ENCODE measurements at places on chromosomes 7 and 10.

DNA sequence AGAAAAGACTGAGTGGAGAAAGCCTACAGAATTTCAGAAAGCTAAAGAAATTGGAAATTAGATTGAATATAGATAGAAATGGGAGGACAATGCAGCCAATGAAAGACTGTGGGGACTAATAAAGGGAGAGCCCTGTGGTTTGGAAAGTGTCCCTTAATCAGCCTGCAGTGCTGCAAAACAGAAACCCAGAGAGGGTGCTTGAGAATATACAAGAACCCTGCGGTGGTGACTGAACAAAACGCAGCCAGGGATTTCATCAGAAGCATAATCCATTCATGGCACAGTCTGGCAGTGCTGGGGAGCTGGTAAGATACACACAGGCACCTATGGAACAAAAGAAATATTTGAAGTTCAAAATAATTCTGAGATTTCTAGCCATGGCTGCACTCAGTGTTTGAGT lies 19.1 kb downstream of the CEP41 start:
- DNase-seq: no peak

GRCh38 chr10:62018131-62018911 lies 116.8 kb downstream of the ARID5B start:
- no peak for DNase-seq

DNA sequence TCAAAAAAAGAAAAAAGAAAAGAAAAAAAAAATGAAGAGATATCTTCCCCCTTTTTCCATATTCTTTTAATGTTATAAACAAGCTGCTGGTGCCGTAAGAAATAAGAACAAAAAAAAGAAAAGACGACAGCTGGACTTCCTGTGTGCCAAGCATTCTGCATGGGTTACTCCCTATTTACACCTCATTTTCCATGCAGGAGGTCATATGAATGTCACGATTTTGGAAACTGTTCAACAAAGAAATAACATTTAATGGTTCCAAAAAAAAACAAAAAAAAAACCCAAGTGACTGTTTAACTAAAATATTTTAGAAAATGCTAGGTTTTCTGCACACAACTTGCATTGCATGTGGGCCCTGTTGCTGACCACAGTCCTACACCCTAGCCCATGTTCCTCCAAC lies 159.3 kb downstream of the TNS3 start:
- no peak for DNase-seq

DNA sequence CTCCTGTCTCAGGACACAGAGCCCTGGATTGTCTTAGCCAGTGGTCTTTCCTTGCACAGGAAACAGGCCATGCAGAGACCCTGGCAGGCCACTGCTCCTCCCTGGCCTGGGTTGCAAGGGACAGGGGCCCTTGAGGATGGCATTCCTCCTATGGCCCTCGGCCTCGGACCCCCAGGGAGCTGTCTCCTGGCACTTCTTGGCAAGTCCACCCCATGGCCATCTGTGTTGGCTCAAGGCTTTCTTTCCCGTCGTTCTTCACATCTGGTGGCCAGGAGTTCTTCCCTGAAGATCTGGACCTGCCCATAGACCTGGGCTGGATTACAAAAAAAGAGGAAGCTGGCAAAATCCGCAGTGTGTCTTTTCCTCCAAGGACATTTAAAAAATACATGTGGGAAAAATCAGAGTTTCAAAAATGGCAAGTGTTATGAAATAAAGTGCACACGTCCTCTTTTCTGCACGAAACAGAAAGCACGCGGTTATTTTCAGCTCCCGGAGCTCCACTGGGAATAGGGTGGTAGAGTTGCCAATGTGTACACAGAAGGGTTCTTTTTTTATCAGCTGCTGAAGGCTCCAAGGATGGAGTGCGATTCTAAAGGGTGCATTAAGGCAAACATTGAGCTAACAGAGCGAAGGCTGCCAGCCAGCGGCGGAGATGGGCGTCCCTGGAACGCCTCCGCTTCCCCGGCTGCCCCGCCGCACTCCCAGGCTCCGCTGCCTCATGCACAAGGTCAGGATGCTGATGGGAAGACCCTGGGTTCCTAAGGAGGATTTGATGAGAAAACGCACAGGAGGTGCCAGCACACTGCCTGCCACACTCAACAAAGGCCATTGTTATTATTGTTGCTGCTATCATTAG lies 62.8 kb upstream of the FAM20C start:
- DNase-seq: no peak

DNA sequence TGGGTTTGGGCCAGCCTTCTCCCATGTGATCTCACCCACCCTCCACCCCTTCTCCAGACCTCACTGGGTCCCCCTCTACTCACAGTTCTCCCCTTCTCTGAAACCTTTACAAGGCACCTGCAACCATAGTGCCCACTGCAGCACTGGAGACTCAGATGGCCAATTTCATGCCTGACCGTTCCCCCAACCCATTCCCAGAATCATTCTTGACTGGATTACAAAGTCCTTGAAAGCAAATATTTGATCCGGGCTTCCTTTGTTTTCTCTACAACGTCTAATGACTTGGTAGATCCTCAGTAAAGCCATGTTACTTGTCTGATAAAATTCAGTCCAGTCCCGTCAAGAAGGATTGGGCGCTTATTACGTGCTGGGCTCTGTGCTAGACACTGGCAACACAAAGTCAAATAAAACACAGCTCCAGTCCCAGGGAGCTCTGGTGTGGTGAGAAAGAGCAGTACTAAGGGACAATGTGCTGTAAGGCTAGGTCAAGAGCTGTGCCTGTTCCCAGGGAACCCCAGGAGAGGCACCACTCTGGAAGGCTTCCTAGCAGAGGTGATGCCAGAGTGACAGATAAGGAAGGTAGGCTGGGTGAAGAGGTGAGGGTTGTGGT lies 36.5 kb downstream of the SH3PXD2A start:
- no peak for DNase-seq

DNA sequence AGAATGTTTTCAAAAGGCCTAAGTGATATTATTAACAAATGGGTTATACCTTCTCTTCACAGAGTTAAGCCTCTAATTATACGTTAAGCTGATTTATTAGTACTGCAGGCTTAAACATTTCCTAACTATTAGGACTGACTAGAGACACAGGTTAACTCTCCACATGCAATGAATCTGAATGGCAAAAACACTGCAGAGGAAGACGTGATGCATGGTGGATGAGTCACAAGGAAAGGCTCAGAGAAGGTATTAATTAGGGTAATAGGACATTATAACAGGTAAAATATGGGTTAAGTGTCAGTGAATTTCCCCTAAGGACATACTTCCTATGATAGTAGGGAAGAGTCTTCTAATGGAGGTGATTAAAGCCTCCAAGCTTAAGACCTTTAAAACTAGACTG lies 24.7 kb upstream of the SEM1 start:
- no peak for DNase-seq

DNA sequence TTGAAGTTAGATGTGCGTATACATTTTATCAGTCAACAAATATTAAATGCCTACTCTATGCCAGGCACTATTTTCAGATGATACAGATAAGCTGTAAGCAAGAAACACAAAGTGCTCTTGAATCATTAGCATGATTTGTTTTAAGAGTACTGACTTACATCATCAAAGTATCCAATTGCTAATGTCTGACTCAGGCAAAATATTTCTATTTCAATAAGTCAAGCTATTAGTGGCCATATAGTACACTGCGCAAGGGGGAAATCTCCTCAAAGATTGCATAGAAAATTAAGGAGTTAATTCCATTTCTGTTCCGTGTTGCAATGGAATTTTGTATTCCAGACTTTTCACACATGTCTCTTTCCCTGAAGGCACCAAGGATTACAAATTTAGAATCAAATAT lies 46.1 kb upstream of the DNAJC1 start:
- DNase-seq: no peak

- DNase-seq: no peak
Observed at GRCh38 chr10:122471531-122472177, 10.3 kb downstream of the HTRA1 start.

- no peak for DNase-seq
Observed at GRCh38 chr10:110524179-110524858, 26.6 kb downstream of the DUSP5 start.

DNA sequence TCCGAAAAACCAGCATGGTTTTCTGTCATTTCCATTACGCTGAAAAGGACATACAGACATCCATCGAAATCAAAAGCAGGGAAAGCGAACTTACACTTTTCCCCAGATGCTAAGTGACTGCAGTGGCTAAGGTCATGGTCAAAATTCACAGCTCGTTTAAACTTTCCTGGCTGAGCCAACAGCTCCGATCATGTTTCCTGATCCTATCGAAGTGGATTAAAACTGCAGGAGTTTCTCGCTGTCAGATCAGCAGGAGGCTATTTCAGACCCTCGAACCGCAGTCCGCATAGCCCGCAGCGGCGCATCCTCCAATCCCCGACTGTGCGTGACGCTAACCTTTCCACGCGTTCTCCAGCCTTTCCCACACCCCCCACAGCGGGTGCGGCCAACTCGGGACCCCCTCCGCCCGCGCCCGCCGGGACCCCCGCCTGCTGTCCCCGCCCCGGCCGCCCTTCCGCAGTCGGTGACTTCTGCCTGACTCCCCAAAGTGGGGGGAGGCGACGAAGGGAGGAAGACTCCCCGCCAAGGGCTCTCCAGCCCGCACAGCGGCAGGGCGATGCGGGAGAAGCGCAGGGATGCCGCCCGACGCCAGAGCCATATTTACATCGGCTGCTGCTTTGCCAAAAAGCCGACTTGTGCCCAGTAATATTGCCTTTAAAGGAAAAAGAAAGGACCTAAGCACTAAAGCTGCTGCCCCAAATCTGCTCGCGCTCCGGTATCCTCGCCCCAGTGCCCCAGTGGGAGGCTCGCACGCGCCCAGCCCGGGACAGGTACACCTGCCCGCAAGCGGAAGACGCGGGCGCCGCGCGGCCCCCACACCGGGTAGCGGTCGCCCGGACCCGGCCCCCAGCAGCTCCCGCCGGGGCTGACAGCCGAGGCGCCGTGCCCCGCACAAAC lies 1.2 kb downstream of the PIP4K2A start:
- DNase-seq: no peak
